ENCODE measurements at places on chromosomes 3 and 15. TPM values are rescaled to one million over a fixed set of nuclear protein-coding genes. Genes with fewer than 3 reads are reported as not detected.

BHLHE40 gene
- total RNA-seq = 87.6 TPM

GANC gene
- total RNA-seq = 5.6 TPM

KLF13 gene
- 88.2 TPM for total RNA-seq

ZPLD1 gene
- 0.05 TPM for total RNA-seq

FMN1 gene
- total RNA-seq = 0.25 TPM

CCDC13 gene
- 0.60 TPM for total RNA-seq

EFCAB12 gene
- total RNA-seq = 1.1 TPM

Measured in A549 treated with ZK216348 at 1 μM for 4 hours (cell line).